ENCODE measurements at places on chromosomes 16 and 17.

DNA sequence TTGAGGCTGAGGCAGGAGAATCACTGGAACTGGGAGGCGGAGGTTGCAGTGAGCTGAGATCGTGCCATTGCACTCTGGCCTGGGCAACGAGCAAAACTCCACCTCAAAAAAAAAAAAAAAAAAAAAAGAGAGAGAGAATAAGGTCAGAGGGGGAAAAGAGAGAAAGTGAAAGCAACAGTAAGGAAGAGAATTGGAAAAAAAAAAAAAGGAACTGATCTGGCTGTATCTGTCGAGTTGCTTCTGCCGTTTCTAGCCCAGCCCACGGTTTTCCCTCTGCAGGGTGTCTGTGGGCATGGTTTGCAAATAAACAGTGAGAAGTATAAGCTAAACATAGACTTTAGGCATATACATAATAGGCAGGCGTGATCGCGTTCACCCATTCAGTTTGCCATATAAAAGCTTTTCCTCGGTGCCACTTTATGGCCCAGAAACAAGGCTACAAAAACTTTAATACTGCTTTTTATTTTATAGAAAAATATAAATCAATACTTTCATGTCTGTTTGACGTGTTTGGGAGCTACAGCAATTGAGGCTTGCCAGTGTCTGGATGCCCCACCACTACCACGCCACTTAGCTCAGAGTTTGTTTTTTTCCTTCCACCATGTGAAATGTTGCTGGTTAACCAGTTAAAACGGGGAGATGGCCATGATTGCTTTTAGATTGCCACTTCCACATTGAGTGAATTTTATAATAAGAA lies 436.7 kb downstream of the MAF start:
- no peak for DNase-seq

DNA sequence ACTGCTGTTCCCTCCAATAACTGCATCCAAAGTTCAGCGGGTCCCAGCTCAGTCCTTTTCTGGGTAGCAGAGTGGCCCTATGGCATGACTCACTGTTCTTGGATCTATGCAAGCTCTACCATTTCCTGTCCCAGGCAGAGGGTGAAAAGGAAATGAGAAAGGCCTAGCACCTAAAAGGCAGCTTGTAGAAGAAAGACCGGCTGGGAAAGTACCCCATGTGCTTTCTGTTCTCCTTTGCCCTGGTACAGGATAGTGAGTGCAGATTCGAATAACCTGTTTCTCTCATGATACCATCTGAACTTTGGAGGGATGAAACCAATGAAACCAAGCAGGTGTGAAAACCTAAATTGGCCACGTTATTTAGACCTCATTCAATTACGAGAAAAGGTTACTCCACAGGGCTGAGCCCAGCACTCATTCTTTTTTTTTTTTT lies 12.7 kb upstream of the HASPIN start:
- no peak for DNase-seq

GRCh38 chr17:60455378-60455777 lies 33.1 kb downstream of the CHCT1 start:
- no peak for DNase-seq

DNA sequence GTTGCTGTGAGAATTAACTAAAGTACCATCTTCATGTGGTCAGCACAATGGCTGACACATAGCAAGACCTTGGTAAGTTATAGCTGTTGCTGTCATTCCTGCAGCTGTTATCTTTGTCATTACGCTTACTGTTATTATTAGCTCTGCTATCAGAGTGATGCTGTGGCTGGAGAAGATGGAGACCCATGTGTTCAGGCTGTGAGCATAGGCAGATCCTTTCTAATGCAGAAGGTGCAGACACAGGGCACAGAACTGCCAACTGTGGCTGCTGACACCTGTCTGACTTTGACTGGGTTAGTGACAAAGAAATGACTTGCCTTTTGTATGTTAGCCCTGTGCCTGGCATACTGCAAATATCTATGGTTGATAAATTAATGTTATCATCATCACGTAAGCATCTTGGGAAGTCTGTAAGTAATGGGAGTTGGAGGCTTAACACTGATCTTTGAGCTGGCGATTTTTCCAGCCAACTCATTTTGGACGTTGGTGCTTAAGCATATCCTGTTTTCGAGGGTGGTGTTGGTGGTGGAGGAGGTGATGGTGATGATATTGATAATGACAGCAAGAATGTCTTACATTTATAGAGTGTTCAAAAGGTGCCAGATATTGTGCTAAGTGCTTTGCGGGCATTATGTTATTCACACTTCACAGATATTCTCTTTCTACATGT lies 695.3 kb downstream of the WWOX start:
- DNase-seq = no peak
